ENCODE measurements at places on chromosomes 3 and 15.
A peak's percentile ranks its signal among the peaks of the same experiment; 100 is the strongest.

DNA sequence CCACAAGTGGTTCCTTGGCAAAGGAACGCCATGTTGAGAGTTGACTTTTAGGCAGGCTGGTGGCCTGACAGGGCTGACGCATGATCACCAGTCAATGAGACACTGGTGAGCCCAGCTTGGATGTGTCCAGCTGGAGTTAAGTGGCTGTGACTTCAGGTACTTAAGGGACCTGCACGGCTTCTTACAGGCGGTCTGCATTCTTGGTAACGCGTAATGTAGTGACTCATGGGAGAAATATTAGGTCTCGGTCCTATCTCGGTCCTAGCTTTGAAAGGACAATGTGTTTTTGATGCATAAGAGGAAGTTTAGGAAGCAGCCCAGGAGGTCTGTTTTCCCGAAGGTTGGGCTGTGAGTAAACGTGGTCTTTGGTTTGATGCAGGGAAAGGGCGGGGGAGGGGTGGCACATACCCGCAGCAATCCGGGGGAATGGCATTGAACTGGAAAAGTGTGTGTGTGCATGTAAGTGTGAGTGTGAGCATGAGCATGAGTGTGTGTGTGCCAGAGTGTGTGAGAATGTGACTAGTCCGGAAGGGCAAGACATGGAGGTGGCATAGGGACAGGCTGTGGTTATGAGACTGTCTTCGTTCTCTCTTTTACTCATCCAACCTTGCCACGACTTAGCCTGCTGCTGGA lies 55.3 kb downstream of the FAM43A start:
- no peak for DNase-seq

DNA sequence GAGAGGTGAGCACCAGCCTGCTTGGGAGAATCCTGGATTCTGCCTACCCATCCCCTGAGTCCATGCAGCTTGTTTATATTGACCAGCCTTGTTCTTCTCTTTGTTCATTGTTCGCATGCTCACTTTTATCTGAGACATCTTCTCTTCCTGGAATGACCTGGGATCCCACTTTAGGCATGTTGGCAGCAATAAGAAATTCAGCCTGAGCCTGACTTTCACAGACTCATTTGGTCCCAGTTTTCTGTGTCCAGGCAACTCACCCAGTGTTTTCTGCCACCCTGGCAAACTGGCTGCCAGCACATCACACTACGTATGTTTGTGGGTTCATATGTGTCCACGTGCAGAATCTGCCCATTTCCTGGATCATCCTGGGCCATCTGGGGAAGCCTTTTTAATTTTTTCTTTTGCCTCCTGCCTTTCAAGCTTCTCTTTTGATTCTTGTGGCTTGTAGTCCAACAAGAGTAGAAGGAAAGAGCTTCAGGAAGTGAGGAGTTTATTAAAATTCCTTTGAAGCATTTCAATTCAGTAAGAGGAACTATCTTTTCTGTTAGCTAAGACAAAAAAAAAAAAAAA lies 199.9 kb downstream of the FNDC3B start:
- DNase-seq, result no peak

DNA sequence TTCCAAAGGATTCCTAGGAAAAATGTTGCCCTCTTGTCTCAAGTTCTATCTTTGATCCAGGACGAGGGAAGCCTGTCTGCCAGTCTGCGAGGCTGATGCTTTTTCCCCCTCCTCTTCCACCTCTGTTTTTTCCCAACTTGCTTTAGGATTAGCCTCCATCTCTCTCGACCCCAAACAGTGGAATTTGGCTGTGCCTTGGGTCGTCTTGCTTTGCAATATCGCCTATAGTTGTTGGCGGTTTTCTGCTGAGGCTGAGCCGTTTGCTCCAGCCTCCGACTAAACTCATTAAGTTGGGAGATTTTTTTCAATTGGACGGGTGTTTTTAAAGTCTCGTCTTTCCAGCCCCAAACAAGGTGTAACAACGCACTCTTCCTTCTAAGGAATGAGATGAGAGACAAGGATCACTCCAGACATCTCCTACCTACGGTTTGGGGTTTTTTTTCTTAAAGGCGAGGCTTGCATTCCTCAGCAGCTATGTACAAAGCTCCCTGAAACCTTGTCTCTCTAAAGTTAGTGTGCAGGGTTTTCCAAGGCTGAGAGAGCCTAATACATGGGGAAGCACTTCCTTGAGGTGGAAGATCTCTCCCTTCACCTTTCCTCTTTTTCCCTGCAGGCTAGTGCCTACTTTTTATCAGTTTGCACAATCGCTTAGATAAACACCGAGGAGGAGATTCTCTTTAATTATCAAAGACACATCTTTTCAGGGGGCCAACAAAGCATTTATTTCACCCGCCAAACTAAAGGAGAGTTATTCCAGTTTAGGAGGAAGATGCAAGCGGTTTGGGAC lies 4.8 kb upstream of the NR2F2 start:
- no peak for DNase-seq

GRCh38 chr3:24582431-24583403 lies 88.1 kb upstream of the THRB start:
- DNase-seq, result no peak

- no peak for DNase-seq
Measured at GRCh38 chr15:47266566-47266965, 450.7 kb upstream of the SEMA6D start.

DNA sequence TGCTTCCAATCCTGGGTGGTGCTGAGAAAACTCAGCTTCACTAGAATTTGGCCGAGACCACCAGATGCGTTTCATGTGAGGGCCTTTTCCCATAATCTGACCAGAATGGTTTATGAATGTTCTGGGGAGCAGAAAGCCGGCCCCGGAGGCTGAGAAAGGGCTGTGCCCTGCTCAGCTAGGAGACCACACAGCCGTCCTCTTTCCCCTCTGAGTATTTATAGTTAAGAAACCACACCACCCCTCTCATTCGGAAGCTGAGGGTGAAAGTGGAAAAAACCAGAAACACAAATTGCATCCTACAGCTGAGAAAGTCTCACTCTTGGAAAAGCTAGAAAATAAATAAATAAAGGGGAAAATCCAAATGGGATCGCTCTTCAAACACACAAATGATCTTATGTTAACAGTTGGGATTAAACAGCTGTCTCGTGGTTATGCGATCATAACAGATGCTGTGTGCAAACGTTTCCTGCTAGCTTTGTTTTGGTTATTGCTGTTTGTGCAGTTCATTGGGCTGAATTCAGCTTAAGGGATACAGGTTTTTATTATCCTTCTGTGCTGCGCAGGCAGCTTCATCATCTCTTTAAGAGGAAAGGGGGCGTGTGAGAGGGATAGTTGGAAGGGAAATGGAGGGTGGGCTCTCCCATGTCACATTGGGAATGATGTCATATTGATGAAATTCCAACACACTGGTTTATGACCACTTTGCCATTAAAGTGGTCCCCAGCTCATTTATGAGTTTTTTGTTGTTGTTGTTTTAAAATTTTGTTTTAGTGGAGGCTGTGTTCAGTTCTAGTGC lies 1026.2 kb upstream of the NR2F2 start:
- DNase-seq, result no peak

GRCh38 chr3:78165876-78166275 lies 1126.0 kb downstream of the ROBO2 start:
- DNase-seq, result no peak

- DNase-seq, result no peak
Measured at GRCh38 chr15:66747886-66748707, 46.1 kb downstream of the SMAD6 start.

GRCh38 chr15:87653646-87654045 lies 602.9 kb downstream of the NTRK3 start:
- DNase-seq, result no peak

- no peak for DNase-seq
Measured at GRCh38 chr3:153967260-153967659, 153.9 kb upstream of the ARHGEF26 start.

DNA sequence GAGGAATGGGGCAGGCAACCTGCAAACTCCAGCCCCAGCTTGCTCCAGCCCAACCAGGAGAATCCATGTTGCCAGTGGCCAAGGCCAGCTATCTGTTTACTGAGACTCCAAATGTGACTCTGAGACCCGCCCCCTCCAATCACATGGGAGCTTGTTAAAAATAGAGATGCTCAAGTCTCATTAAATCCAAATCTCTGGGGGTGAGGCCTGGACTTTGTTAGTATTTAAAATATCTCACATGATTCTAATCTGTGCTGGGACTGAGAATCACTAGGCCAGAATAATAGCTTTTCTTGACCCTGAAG lies 224.2 kb upstream of the TBL1XR1 start:
- DNase-seq, result no peak

DNA sequence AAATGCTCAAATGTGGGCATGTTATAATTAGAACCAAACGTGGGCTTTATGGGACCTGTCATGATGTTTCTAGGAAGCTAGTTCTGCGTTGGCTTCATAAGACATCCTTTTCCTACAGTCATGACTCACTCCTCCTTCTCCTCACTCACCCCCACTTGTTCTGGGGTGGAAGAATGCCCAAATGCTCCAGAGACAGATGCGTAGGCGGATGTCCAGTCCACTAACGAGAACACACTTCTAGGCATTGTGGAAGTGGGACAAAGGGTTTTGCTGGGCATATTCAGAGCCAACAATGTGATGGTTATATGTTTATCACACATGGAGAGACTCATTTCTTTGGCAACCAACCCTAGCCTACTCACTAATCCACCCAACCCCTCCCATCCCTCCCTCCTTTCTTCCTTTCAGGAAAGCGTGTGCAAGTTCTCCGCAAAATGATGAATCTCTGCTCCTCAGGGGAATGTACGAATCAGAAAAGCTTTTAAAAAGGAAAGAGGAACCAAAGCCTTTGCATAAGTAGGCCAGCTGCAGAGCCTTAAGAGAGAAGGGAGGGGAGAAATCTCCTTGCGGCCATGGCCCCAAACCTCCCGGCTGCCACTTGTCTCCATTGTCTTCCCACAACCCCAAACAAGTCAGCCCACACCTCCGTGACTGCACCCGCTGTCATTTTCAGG lies 123.0 kb upstream of the SPRED1 start:
- peak; percentile 71 for DNase-seq

GRCh38 chr3:54877730-54878129 lies 50.1 kb downstream of the LRTM1 start:
- no peak for DNase-seq

DNA sequence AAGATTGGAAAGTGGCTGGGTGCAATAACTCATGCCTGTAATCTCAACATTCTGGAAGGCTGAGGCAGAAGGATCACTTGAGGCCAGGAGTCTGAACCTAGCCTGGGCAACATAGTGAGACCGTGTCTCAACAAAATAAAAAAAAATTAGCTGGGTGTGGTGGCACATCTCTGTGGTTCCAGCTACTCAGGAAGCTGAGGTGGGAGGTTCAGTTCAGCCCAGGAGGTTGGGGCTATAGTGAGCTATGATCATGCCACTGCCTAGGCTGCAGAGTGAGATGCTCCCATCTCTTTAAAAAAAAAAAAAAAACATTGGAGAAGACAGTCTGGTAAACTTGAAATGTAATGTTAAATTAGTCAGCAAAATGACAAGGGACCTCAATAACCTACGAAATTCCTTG lies 57.9 kb downstream of the STAG1 start:
- no peak for DNase-seq

DNA sequence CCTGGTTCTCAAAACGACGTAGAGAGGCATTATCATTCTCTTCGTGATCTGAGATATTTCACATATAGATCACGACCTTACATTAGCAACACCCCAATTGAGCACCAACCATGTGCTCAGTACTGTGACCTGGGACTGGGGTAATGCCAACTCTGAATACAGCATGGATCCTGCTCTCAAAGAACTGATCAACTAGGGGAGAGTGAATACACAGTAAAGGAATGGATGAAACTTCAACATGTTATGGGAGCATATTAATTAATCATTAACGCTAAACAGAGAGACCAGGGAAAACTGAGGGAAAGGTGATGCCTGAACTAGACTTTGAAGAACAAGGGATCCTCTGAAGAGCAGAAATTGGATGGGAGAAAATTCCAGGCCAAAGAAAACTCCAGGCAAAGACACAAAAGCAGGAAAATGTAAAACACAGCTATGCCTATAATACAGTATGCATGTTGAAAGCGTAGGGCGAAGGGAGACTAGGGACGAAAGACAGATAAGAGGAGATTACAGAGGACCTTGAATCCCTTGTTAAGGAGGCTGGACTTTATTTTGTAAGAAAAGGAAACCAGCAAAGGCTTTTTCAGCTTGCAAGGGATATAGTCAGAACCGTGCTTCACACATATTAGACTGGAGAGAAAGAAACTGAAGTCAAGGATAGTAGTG lies 105.7 kb downstream of the ANO10 start:
- DNase-seq, result no peak

- DNase-seq, result no peak
Measured at GRCh38 chr3:197951392-197951990, 1.5 kb downstream of the RPL35A start.

- no peak for DNase-seq
Measured at GRCh38 chr15:50355980-50356379, 982 bp upstream of the GABPB1 start.

- DNase-seq, result no peak
Measured at GRCh38 chr15:70316059-70316600, 218.4 kb upstream of the TLE3 start.

DNA sequence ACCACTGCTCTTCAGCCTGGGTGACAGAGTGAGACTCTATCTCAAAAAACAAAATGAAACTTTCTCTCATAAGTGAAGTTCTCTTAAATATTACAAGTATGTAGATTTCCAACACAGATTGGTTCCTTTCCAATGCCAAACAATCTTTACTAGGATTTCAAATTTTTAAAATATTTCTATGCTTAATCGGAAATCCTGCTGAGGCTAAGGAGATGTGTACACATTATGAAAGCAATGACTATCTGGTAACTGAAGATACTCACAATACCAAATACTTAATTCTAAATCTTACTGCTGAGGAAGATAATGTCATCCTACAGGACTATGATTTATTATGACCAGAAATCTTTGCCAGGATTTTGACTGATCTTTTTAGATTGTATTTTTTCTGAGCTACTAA lies 255.6 kb upstream of the ZNF717 start:
- DNase-seq, result no peak

GRCh38 chr3:117669774-117670173 lies 960.2 kb downstream of the TUSC7 start:
- no peak for DNase-seq

GRCh38 chr3:71987828-71988227 lies 202.9 kb upstream of the PROK2 start:
- DNase-seq, result no peak

DNA sequence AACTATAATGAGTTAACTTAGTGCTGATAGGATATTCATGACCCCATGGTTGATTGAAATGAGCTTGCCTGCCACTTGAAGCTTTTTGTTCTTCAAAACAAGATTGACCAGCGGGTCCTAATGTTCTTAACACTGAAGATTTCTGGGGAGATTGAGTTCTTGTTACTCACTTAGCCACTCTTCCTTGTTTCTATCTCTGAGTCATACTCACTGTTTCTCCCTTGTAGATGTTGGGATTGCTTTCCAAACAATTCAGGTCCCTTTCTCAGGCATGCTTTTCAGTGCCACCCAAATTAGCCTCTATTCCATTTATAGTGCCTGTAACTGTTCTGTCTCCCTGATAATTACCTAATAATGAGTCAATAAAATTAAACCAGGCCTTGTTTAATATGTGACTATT lies 517.0 kb downstream of the SQOR start:
- no peak for DNase-seq

- no peak for DNase-seq
Measured at GRCh38 chr3:105806359-105806758, 62.5 kb downstream of the CBLB start.

GRCh38 chr3:1092061-1092460 lies 763 bp upstream of the CNTN6 start:
- DNase-seq, result no peak

GRCh38 chr3:126537730-126538281 lies 13.9 kb downstream of the CHST13 start:
- DNase-seq, result no peak

Measured in head of caudate nucleus (tissue), 42 donors.